ENCODE measurements at places on chromosomes 3 and 15.

- no peak for DNase-seq
Observed at GRCh38 chr3:72082186-72082715, 297.3 kb upstream of the PROK2 start.

- DNase-seq: no peak
Observed at GRCh38 chr3:117447419-117447818, 737.8 kb downstream of the TUSC7 start.

DNA sequence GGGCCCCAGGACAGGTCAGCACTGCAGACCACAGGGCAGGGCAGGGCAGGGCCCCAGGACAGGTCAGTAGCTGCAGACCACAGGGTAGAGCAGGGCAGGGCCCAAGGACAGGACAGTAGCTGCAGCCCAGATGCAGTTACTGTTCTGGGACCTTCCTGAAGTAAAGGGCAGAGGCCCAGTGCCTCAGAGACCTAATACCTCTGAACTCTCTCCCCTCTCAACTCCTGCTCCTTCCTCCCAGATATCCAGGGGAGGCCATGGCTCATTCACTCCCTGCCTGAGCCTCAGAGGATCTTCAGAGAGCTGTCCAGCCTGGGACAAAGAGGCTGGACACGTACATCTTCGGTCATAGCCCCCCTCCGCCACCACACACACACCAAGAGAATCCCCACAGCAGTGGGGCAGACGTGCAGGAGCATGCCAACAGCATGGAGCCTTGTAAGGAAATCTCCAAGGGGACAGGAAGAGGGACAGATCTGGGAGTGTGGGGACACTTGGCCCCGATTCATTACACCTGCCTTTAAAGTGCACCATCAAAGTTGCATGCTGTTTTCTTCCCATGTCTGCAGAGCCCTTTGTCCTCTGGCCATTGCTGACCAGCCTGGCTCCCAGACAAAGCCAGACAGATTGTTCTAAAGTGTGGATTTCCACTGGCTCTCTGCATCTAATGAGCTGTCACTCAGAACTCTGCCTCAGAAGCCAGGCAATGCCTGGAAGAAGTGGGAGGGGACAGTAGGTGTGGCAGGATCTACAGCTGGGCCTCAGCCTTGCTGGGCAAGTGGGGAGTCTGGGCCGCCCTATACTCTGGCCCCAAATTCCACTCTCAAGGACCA, 24.2 kb upstream of the BUB1B start:
- no peak for DNase-seq

GRCh38 chr15:94792196-94792595, 560.8 kb downstream of the MCTP2 start:
- DNase-seq: no peak

DNA sequence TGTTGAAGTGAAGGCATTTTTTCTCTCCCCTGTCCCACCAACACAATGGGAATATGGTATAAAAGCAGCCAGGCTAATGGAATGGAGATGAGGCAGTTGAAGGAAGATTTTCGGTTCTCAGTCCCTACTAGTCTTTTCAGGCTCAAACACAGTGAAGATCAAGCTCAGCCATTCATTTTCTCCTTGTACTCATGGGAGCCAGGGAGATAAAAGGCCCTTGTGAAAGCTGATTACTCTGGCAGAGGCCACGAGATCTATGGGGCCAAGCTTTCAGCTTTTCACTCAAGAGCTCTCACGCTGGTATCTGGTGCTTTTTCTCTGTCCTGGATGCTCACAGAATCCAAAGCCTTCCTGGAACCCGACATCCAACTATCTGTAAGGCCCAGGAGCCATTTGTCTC, 14.5 kb upstream of the FAN1 start:
- DNase-seq: no peak

GRCh38 chr15:72887376-72887775, 103.8 kb upstream of the ADPGK start:
- no peak for DNase-seq

GRCh38 chr3:168801794-168802193, 706.1 kb upstream of the GOLIM4 start:
- no peak for DNase-seq

DNA sequence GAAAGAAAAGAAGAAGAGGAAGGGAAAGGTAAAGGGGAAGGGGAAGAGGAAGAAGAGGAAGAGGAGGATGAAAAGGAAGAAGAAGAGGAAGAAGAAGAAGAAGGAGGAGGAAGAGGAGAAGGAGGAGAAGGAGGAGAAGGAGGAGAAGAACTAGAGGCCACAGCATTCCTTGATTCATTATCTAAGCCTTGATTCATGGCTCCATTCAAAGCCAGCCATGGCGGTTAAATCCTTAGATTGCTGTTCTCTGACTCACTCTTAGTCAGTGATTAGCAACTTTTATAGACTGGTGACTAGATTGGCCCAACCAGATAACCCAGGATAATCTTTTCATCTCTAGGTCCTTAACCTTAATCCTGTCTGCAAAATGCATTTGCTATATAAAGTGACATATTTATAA, 47.6 kb downstream of the OSTN start:
- DNase-seq: no peak

DNA sequence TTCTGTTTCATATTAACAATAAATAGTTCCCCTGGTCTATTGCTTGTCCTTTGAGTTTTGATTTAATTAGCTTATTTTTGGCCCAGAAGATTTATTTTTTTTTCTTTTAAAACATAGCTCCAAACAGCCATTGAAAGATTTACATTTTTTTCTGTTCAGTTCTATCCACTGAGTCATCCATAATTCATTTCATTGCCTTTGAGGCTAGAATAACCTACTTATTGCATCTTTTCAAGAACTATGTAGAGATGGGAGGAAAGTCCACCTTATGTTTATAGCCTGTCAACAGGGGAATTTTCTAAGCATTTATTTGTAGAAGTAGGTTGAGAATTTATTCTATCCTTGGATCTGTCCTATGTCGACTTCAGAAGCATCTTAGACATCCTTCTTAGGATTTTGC, 53.4 kb upstream of the CHD2 start:
- DNase-seq: no peak

DNA sequence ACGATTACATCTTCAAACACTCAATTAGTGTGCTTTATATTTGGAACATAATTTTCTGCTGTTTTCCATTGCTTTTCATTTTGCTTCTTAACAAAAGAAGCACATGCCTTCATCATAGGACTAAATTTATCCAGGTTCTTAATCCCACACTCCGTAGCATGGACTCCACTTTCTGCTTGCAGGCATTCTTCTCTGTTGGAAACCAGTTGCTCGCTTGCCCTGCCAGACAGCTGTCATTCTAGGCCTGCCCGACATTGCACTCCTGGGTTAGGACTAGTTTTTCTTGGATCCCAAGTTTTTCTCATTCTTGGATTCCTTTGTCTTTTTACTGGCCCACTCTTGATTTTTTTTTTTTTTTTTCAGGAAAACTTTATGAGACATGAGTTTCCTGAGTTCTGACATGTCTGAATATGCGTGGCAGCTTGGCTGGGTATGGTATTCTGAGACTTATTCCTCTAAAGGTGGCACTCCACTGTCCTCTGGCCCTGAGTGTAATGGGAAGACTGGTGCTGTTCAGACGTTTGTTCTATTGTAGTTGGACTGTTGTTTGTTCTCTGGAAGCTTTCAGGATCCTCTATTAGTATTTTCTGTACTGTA, 6.3 kb upstream of the ATP1B3 start:
- DNase-seq: peak; percentile 36

- DNase-seq: no peak
Observed at GRCh38 chr3:132847849-132848625, 125.8 kb upstream of the NPHP3 start.

- DNase-seq: no peak
Observed at GRCh38 chr15:78093242-78094020, 1.1 kb downstream of the SH2D7 start.

GRCh38 chr3:133380481-133381225, 19.2 kb upstream of the BFSP2 start:
- DNase-seq: no peak

Data from osteocyte (in vitro differentiated cells).